Upper lobe of left lung (tissue), 6 donors: ENCODE measurements at places on chromosomes 3 and 15. TPM values are rescaled to one million over a fixed set of nuclear protein-coding genes. Genes with fewer than 3 reads are reported as not detected.

DNA sequence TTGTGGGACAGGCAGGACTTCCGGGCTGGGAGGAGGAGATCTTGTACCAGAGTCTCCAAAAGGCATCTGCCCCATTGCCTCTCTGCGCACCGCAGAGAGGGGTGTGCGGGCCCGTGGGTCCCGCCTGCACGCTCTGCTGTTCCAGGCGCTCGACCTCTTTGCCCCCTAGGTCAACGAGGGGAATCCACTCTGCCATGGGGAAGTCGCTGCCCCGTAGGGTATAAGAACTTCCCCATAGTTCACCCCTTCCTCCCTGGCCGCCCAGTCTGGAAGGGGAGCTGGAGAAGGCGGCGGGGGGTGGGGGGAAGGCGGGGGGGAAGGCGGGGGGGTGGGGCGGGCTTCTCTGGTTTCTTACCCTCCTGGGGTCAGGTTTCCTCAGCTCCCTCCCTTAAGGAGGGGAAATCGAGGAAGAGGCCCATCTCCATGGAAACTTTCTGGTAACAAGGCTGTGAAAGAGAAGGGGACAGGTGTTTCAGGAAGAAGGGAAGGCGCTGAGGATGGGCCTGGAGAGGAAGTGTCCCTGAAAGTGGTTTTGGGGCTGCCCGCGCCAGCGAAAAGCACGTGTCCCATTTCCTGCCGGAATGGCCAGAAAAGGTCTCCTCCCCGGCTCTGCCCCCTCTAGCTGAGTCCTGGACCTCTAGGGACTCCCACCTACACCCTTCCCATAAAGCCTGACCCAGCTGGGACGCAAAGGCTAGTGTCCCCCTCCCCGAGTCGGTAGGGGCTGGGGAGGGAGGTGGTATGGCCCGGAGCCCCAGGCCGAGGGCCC, 27.5 kb downstream of the NR1I2 start:
- H3K36me3 ChIP-seq: no peaks in the 10 kb centered on the region
- peak overlapping the region; percentile 54 for H3K4me3 ChIP-seq

DNA sequence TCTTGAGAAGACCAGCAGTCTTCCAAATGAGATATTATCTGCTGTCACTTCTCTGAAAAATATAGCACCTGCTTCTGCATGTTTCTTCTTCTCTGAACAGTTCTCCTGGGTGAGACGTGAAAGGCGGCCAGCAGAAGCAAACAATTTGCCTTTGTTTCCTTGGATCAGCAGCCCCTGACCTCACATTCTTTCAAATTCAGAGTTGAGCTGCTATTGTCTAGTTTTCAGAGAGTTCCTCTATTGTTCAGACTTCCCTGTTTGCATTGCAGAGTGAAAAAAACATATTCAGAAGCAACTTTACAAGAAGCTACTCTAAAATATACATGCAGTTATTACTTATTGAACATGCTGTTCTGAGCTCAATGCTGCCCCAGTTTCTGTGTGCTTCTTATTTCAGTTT, 653.6 kb downstream of the NAALADL2 start:
- no peaks in the 10 kb centered on the region for H3K27me3 ChIP-seq
- no peak overlapping the region for H3K27ac ChIP-seq
- no peak for DNase-seq
- H3K4me1 ChIP-seq: no peaks in the 10 kb centered on the region
- H3K4me3 ChIP-seq: no peak overlapping the region
- no peaks in the 10 kb centered on the region for H3K36me3 ChIP-seq

Gene TMEM207
- total RNA-seq: not detected

Gene FANCD2
- 5.5 TPM for total RNA-seq

Gene WNT7A
- 5.6 TPM for total RNA-seq
